ENCODE measurements at places on chromosomes 12 and 14. TPM values are rescaled to one million over a fixed set of nuclear protein-coding genes. Genes with fewer than 3 reads are reported as not detected.

The DEPDC4 gene
- 1.0 TPM for polyA plus RNA-seq

The SRRM4 gene
- polyA plus RNA-seq: 10.0 TPM

The TEAD4 gene
- polyA plus RNA-seq: 6.1 TPM

The KRT6C gene
- polyA plus RNA-seq: not detected

The ANO4 gene
- polyA plus RNA-seq: 9.0 TPM

The SERPINA12 gene
- not detected for polyA plus RNA-seq

The RNASE9 gene
- not detected for polyA plus RNA-seq

The DEGS2 gene
- polyA plus RNA-seq: 3.1 TPM

The COX8C gene
- polyA plus RNA-seq: not detected

The PRKAG1 gene
- 54.4 TPM for polyA plus RNA-seq

The MEG3 gene
- polyA plus RNA-seq: 33.5 TPM
